NCI-H460 (cell line): ENCODE measurements at places on chromosomes 5 and 9. TPM values are rescaled to one million over a fixed set of nuclear protein-coding genes. Genes with fewer than 3 reads are reported as not detected.

DNA sequence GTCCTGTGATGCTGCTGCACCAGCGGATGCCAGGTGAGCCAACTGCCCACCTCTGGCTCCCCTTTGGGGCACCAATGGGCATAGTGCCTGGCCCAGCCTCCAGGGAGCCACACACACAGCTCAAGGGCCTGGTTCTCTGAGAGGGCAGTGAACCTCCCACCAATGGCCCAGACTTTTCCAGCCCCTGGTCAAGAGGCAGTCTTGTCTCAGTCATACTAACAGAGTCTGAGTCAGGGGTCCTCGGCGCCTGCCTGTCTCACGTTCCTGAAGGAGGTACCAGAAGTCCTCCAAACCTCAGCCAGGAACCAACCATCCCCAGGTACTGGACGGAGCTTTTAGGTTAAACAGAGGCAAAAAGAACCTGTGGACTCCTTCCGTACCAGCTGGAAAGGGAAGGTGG lies 121.1 kb downstream of the C5orf15 start:
- DNase-seq, result no peak

Gene OLFM1
- 32.0 and 37.9 TPM in 2 replicates for total RNA-seq

Gene INSL4
- 3.3 and 4.6 TPM in 2 replicates for total RNA-seq

GRCh38 chr5:97037819-97038218 lies 101.9 kb downstream of the LNPEP start:
- no peak for DNase-seq

Gene TRIM52
- 10.2 and 10.6 TPM in 2 replicates for total RNA-seq

Gene IFNK
- not detected in 2 replicates for total RNA-seq

DNA sequence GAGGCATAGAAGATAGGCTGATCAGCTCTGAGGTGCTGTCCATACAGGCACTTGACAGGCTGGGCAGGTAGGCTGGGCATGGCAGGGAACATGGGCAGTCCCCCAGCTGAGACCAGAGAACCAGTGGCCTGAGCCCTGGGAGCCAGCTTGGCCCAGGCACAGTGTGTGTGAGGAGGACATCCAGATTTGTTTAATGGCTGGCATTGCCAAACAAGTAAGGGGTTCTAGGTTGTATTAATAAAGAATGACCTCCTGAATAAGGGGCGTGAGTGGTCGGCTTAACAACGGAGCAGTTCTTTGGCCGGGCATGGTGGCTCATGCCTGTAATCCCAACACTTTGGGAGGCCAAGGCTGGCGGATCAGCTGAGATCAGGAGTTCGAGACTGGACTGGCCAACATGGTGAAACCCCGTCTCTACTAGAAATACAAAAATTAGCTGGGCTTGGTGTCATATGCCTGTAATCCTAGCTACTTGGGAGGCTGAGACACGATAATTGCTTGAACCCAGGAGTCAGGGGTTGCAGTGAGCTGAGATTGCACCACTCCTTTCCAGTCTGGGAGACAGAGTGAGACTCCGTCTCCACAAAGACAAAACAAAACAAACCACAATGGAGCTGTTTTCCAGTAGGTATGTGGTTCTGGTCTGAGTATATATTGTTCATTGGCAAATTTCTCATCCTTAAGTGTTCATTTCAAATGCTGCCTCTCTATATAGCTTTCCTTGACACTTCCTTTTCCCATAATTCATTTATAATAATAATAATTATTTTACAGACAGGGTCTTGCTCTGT lies 56.2 kb downstream of the ANGPTL2 start:
- no peak for DNase-seq

Gene ZNF354B
- 11.5 and 12.1 TPM in 2 replicates for total RNA-seq

DNA sequence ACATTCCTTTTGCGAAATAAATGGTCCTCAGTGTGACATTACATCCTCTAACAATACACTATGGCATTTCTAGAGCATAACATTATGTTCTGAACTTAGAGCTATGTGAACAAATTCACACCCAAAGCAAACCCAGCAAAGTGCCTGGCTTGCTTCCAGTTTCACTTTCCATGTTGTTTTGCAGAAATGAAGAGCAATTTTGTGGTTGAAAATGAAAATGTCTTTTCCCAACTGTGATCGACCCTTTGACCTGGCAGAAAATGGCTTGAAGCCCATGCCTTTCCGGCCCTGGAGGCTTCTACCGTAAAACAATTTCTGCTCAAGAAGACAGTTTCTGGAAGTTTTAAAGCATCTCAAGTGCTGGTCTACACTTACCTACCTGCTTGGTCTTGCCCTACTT lies 344.7 kb upstream of the RGMB start:
- DNase-seq, result no peak

GRCh38 chr5:14593326-14594021 lies 11.9 kb downstream of the OTULINL start:
- no peak for DNase-seq

DNA sequence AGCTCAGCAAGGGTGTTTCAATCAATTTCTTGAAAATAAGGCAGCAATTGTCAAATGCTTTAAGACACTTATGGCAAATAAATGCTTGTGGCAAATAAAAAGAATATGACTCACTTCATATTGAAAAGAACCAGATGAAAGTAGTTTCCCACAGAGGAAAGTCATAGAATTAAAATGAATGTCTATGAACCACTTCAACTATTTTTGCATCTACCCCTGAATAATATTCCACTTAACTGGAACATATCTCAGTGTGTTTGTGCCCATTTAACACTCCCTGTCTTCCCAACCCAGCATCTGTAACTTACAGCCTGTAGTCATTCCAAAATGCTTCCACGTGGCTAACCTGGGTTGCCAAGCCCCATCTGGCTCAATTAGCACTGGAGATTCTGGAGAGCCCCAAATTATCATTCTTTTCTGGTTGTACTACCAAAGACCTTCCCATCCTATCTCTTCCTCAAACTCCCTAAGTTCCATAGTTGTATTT lies 84.7 kb downstream of the FEM1C start:
- DNase-seq, result no peak

- no peak for DNase-seq
Observed at GRCh38 chr5:154418344-154418820, 27.4 kb upstream of the SAP30L start.

Gene TMEM252
- total RNA-seq, result not detected in 2 replicates

DNA sequence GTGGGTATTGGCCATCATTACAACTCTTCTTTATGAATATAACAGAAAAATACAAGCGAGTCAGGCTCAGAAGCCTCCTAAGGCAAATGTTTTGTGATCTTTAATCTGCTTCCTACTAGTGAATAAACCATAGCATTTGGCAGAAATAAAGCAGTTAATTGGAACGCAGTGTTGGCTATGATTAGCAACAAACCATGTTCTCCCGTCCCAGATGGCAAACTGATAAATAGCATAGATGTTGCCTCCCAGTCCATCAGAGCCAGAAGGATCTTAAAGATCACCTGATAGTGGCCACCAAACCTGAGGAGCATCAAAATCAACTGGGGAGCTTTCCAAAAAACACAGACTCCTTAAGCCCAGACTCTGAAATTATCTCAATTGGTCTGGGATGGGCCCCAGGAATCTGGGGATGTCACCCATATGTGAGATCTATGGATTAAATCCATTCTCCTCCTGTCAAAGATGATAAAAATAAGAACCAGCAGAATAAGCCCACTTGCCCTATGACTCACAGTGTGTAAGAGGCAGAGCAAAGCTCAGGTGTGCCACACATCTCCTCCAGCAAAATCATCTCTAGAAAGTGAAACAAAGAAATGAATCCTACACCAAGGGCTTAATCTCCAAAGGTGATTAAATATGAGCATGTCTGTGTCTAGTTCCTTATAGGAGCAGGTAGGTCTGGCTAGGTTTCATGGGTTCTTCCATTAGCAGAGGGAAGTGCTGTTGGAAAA lies 50.3 kb downstream of the APBA1 start:
- DNase-seq, result no peak

- no peak for DNase-seq
Observed at GRCh38 chr9:91603932-91604331, 180.3 kb upstream of the NFIL3 start.

Gene SLCO4C1
- 0.03 and 0.05 TPM in 2 replicates for total RNA-seq

GRCh38 chr5:147403651-147404640 lies 105.9 kb downstream of the DPYSL3 start:
- DNase-seq, result peak; percentile 35

DNA sequence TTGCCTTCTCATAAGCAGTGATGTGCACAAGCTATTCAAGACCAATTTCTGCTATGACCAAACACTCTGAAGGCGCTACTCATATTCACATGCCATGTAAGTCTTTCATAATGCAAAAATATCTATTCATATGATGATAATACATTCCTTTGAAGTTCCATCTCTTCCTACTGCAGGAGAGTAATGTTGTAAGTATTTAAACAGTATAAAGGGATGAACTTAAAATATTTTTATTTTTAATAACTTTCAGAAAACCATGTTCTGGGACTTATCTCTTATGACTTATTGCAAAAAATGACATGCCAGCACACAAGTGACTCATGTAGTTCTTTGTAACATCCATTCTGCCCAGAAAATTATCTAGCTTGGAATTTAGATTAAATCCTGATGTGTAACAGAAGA lies 376.4 kb downstream of the KCTD16 start:
- DNase-seq, result no peak

DNA sequence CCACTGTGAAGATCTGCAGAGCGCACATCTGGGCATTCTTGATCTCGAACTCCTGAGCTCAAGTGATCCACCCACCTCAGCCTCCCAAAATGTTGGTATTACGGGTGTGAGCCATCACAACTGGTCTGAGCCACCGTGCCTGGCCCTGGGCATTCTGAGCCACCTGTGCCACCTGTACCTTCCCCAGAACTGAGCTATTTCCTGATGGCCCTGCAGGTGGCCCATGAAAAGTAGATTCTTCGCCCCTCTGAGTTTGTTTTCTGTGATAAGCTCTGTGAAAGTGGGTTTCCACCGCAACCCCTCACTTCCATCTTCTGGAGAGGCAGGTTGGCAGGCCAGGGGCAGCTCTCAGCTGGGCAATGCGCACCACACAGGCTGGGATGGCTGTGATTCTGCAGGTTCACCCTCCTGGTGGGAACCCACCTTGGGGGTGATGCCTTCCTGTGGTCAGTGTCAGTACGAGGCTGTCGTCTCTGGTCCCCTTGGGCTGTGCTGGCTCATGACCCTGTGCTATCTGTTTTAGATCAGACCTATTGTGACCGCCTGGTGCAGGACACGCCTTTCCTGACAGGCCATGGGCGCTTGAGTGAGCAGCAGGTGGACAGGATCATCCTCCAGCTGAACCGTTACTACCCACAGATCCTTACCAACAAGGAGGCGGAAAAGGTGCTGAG lies 11.3 kb downstream of the CARD19 start:
- DNase-seq, result no peak

- no peak for DNase-seq
Observed at GRCh38 chr9:1200847-1201251, 150.7 kb downstream of the DMRT2 start.

Gene TAF11L10
- not detected in 2 replicates for total RNA-seq

DNA sequence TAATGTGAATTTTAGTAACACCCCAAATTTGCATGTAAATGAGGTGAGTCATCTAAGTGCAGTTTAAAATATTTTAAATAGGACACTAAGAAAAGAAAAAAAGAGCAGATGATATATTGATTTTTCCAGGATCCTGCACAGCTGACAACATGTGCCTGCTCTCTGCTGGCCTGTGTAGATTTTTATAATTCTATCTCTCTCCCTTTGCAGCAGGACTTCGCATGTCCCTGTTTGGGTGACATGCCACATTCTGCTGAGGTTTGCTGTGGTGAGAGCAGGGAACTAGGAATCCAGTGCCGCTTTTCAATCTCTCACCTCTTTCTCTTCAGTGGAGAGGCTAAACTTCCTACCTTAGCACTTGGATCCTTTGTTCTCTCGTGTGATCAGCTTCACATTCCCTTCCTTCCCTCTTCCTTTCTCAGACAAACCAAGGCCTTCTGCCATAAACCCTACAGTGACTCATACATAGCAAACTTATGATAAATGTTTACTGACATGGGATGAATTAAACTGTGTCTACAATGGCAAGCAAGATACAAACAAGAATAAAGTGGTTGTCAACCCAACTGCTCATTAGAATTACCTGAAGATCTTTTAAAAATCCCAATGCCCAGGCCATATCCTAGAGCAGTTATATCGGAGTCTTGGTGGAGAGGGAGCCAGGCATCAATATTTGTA lies 198.8 kb upstream of the EFNA5 start:
- DNase-seq, result peak; percentile 44

- DNase-seq, result no peak
Observed at GRCh38 chr5:77983482-77984199, 207.5 kb upstream of the TBCA start.

DNA sequence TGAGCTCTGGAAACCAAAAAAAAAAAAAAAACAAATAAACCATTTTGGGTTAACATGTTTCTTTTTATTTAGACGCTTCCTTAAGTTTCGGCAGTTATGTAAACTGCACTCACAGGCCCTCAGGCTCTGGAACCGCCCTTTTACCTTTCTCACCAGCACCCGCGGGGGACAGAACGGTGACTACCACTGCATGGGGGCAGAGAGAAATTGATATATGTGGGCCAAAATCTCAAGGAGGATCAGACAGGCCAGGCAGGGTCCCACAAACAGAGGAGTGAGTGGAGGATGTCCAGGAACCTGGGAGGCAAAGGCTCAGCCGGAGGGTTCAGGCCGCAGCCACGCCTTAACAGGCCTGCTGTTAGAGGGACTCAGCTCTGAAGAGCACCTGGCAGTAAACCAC lies 54.4 kb downstream of the IRX2 start:
- DNase-seq, result no peak

Gene C5orf52
- not detected in 2 replicates for total RNA-seq

- no peak for DNase-seq
Observed at GRCh38 chr5:71905834-71906711, 187.0 kb downstream of the CARTPT start.

DNA sequence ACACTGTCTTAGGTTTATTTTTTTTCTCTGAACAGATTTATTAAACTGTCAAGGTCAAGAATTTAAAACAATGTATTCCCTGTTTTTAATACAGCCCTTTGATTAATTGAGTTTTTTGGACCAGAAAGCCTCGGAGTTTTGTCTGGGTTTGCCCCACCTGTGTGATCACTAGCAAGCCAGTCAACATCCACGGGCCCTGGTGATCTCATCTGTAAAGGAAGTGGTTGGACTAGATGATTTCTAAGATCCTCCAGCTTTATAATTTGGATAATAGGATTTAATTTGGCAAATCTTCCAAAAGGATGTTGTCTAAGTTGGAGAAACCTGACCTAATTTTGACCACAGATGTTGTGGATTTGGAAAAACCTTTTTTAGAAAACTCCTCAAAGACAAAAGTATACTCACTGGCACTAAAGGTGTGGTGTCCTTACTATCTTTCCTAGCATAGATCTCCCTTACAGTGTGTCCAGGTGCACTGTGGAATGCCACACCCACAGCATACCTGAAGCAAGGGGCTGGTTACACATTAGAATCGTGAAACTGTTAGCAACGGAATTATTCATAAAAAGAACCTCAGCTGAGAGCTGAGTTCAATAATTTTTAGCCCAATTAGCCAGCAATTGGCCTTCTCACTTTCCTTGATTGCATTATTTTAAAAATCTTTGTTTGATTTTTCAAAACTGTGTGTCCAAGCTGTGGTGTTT lies 195.6 kb upstream of the ELL2 start:
- DNase-seq, result no peak

- no peak for DNase-seq
Observed at GRCh38 chr5:116522356-116523136, 52.1 kb downstream of the SEMA6A start.

GRCh38 chr5:36073595-36074216 lies 7.0 kb upstream of the UGT3A2 start:
- no peak for DNase-seq

GRCh38 chr9:77851882-77852595 lies 179.6 kb downstream of the GNAQ start:
- no peak for DNase-seq

Gene GDF9
- 0.50 TPM in 1 of 2 replicates, not detected in the other for total RNA-seq
